Activated naive CD8-positive, alpha-beta T cell treated with anti-CD3 and anti-CD28 coated beads, Interleukin-2, amount 10 ng/mL, durations not matched to agents 7 days and 5 days (primary cell): ENCODE measurements at places on chromosomes 4 and X. TPM values are rescaled to one million over a fixed set of nuclear protein-coding genes. Genes with fewer than 3 reads are reported as not detected.
A peak's percentile ranks its signal among the peaks of the same experiment; 100 is the strongest.

KIT gene
- total RNA-seq: 1.1 TPM

BEND2 gene
- not detected for total RNA-seq

NAA10 gene
- 79.5 TPM for total RNA-seq

STATH gene
- not detected for total RNA-seq

AFAP1 gene
- total RNA-seq: 9.9 TPM

FSTL5 gene
- total RNA-seq: not detected

CPLX1 gene
- total RNA-seq: 5.0 TPM

TLR8 gene
- total RNA-seq: 0.17 TPM

SLC2A9 gene
- 0.77 TPM for total RNA-seq

TMSB15B gene
- 10.4 TPM for total RNA-seq

DNA sequence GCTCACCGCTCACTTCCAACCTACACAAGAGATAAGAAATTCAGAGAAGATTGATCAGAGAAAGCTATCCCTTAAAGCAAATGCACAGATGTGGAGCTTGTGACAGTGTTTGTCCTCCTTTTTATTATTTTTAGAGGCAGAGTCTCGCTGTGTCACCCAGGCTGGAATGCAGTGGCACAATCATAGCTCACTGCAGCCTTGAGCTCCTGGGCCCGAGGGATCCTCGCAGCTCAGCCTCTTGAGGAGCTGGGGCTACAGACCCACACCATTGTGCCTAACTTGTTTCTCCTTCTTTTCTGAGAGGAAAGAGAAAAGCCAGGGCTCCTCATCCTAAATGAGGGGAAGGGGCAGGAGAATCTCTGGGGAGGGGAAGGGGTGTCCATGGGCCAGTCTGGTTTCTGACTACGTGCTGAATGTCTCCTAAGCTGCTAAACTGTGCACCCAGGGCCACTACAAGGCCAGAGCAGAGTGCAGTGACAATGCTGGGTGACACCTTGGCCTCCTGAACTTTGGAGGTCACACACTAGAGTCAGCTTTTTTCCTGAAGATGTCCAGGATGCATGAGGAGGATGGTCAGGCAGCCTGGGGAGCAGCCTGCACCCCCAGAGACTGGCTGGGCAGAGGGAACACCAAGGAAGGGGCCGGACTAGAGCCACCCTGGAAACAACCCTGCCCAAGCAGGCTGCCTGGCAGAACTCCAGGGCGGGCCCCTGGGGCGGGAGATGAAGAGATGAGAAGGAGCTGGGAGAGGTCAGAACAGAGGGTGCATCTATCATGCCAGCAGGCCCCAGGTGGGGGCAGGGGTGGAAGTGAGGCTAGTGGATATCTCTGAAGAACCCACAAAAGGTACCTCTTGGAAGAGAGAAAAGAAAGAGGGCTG, 55.5 kb upstream of the PROM1 start:
- no peaks in the 10 kb centered on the region for H3K4me1 ChIP-seq
- H3K36me3 ChIP-seq: peaks cover 3% of the 10 kb centered on the region
- peaks cover 5% of the 10 kb centered on the region for H3K27me3 ChIP-seq
- no peak overlapping the region for H3K4me3 ChIP-seq

- no peaks in the 10 kb centered on the region for H3K36me3 ChIP-seq
- H3K4me1 ChIP-seq: peaks cover 1% of the 10 kb centered on the region
- no peak overlapping the region for H3K27ac ChIP-seq
- H3K4me3 ChIP-seq: no peak overlapping the region
- no peaks in the 10 kb centered on the region for H3K27me3 ChIP-seq
These were observed 36.8 kb upstream of the ARSD start for GRCh38 chrX:2965965-2966364.

DNA sequence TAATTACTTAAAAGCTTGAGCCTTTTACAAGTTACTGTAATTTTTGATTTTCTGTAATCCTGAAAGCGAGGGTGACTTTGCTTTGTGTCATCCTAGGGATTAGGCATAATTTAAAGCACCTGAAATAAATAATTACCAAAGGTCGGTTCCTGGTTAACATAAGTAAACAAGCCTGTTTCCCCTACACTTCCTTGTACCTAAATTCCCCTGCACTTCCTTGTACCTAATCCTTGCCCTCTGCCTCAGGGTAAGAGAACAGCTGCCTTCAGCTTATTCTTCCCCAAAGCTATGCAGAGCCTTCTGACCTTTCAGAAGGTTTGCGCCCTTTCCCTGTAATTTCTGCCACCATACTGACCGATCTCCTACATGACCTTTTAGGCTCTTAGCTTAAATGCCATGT, 166.1 kb upstream of the PDE5A start:
- H3K27ac ChIP-seq: no peak overlapping the region
- H3K4me3 ChIP-seq: no peak overlapping the region
- DNase-seq: no peak
- no peaks in the 10 kb centered on the region for H3K4me1 ChIP-seq
- H3K27me3 ChIP-seq: no peaks in the 10 kb centered on the region

DNA sequence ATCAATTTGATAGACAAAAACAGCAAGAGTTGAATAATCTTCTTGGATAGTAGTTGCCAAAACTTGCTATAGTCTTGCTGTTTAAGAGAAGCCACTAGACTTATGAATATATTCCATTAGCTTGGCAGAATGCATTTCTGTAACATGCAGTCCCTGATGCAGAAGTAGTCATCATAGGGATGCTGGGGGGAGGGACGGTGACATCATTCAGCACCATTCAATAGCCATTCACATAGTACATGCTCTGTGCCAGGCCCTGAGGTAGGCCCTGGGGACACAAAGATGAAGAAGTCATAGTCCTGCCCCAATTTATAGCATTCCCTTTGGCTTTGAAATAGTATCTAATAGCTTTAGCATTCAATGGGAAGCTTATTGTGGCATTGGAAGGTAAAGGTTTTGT, 185.5 kb upstream of the AFF2 start:
- peaks cover 16% of the 10 kb centered on the region for H3K4me1 ChIP-seq
- H3K27ac ChIP-seq: no peak overlapping the region
- H3K36me3 ChIP-seq: peaks cover 3% of the 10 kb centered on the region
- H3K4me3 ChIP-seq: no peak overlapping the region
- no peak for DNase-seq
- H3K27me3 ChIP-seq: no peaks in the 10 kb centered on the region

GRCh38 chrX:42948723-42949657, 171.0 kb upstream of the PPP1R2C start:
- H3K27ac ChIP-seq: peak overlapping the region; percentile 82
- DNase-seq: no peak
- peaks cover 26% of the 10 kb centered on the region for H3K4me1 ChIP-seq
- H3K4me3 ChIP-seq: peak overlapping the region; percentile 36

- no peaks in the 10 kb centered on the region for H3K27me3 ChIP-seq
- H3K27ac ChIP-seq: no peak overlapping the region
- H3K4me1 ChIP-seq: no peaks in the 10 kb centered on the region
- no peak overlapping the region for H3K4me3 ChIP-seq
- no peak for DNase-seq
These were observed 283.8 kb upstream of the ARSJ start for GRCh38 chr4:114263233-114263632.

DNA sequence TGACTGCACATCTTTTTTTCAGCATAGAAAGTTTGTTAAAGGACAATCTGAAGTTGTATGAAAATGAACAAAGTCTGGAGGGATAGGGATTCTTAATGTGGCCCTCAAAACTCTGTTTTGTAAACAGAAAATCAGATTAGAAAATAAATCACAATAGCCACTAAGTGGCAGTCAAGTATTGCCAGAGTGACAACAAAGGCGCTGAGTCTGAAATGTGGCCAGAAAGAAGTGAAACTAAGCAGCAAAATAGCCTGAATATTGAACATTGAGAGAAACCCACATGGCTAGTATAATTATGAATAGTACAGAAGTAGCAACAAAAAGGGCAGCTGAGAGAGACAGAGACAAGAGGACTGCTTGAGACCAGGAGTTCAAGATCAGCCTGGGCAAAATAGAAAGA, 81.1 kb upstream of the CT45A1 start:
- H3K27ac ChIP-seq: no peak overlapping the region
- no peaks in the 10 kb centered on the region for H3K36me3 ChIP-seq
- no peak for DNase-seq
- peaks cover 6% of the 10 kb centered on the region for H3K27me3 ChIP-seq

- H3K4me1 ChIP-seq: no peaks in the 10 kb centered on the region
- no peaks in the 10 kb centered on the region for H3K36me3 ChIP-seq
- H3K4me3 ChIP-seq: no peak overlapping the region
- H3K27me3 ChIP-seq: no peaks in the 10 kb centered on the region
These were observed 110.0 kb upstream of the PPARGC1A start for GRCh38 chr4:23999714-24000469.

- DNase-seq: no peak
- H3K4me3 ChIP-seq: no peak overlapping the region
- H3K4me1 ChIP-seq: peaks cover 9% of the 10 kb centered on the region
- no peaks in the 10 kb centered on the region for H3K36me3 ChIP-seq
- H3K27me3 ChIP-seq: no peaks in the 10 kb centered on the region
These were observed 240.4 kb upstream of the BMP3 start for GRCh38 chr4:80790152-80790551.

- H3K27ac ChIP-seq: no peak overlapping the region
- H3K4me3 ChIP-seq: no peak overlapping the region
- no peaks in the 10 kb centered on the region for H3K4me1 ChIP-seq
These were observed 146.2 kb upstream of the HHIP start for GRCh38 chr4:144499777-144500176.

DNA sequence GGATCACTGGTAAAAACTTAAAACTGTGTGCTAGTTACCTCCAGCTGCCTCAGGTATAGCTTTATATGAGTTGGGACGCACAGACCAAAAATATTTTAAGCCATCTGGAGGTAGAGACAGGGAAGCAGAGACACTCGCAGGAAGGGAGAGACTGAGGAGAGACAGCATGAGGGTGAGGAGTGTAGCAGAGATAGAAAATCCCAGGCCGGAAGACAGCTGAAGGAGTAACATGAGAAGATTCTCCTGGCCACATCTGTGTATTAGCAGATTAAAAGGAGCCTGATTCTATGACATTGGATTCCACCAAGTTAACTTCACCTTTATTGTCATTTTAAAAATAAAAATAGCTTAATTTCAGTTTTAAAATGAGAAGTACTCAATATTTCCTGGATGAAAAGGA, 84.3 kb downstream of the PDLIM5 start:
- no peaks in the 10 kb centered on the region for H3K4me1 ChIP-seq
- no peak overlapping the region for H3K4me3 ChIP-seq
- DNase-seq: no peak
- no peak overlapping the region for H3K27ac ChIP-seq
- peaks cover 2% of the 10 kb centered on the region for H3K36me3 ChIP-seq
- H3K27me3 ChIP-seq: no peaks in the 10 kb centered on the region

- no peaks in the 10 kb centered on the region for H3K36me3 ChIP-seq
- no peaks in the 10 kb centered on the region for H3K4me1 ChIP-seq
- no peak overlapping the region for H3K27ac ChIP-seq
- H3K4me3 ChIP-seq: no peak overlapping the region
These were observed 441.0 kb downstream of the RAPGEF2 start for GRCh38 chr4:159543831-159544230.

DNA sequence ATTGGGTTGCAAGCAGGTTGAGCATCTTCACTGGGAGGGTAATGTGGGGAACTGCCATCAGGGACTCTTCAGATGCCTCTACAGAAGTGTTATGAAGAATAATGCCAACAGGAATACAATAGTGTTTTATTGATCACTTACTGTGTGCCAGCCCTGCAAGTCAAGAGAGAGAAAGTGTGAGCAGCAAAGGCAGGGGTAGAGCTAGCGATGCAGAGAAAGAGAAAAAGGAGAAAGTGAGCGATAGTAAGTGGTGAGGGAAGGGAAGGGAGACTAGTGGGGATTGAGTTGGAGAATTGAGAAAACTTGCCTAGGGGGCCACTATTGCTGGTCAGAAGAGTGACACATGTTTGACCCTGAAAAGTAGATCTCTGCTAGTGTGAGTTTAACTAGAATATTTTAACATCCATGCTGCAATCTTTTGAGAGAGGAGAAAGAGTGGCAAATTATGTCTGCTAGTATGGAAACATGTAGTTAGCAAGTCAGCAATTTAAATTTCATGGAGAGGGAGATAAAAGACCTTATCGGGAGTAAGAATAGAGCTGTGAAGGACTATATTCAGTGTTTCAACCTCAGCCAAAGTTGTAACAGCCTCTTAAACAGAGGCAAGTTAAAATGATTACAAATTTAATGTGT, 12.2 kb downstream of the AFF1 start:
- H3K4me1 ChIP-seq: peaks cover 19% of the 10 kb centered on the region
- no peak for DNase-seq
- H3K27ac ChIP-seq: no peak overlapping the region

GRCh38 chrX:136880003-136880451, 498 bp downstream of the RBMX start:
- peak overlapping the region; percentile 98 for H3K27ac ChIP-seq
- H3K4me1 ChIP-seq: peaks cover 6% of the 10 kb centered on the region
- H3K27me3 ChIP-seq: no peaks in the 10 kb centered on the region

DNA sequence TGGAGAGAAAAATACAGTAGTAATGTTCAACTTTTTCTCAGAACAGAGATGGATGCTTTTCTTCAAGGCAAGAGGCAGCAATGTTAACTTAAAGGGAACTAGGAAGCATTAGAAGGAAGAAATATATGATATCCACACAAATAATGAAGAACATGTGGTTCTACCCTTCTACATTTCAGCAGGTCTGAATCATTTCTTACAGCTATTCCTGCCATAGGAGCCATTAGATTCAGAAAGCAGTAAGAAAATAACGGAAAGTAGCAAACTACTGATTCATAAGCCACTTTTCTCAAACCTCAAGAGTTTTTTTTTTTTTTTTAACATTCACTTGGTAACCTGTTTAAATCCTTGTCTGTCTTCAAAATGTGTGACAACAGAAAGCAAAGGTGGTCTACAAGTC, 1251.6 kb upstream of the AGA start:
- DNase-seq: no peak
- no peaks in the 10 kb centered on the region for H3K36me3 ChIP-seq
- no peak overlapping the region for H3K4me3 ChIP-seq
- no peaks in the 10 kb centered on the region for H3K4me1 ChIP-seq
- H3K27me3 ChIP-seq: no peaks in the 10 kb centered on the region
- no peak overlapping the region for H3K27ac ChIP-seq

GRCh38 chr4:100147198-100147597, 43.1 kb downstream of the DDIT4L start:
- no peak for DNase-seq
- H3K27me3 ChIP-seq: no peaks in the 10 kb centered on the region
- H3K4me1 ChIP-seq: peaks cover 2% of the 10 kb centered on the region
- no peaks in the 10 kb centered on the region for H3K36me3 ChIP-seq
- H3K27ac ChIP-seq: no peak overlapping the region

GRCh38 chrX:43953218-43953617, 20.0 kb downstream of the NDP start:
- H3K27ac ChIP-seq: no peak overlapping the region
- H3K4me3 ChIP-seq: no peak overlapping the region
- no peak for DNase-seq
- H3K4me1 ChIP-seq: peaks cover 5% of the 10 kb centered on the region

GRCh38 chrX:39477031-39477761, 620.6 kb downstream of the BCOR start:
- no peaks in the 10 kb centered on the region for H3K27me3 ChIP-seq
- H3K27ac ChIP-seq: no peak overlapping the region
- H3K36me3 ChIP-seq: no peaks in the 10 kb centered on the region
- no peaks in the 10 kb centered on the region for H3K4me1 ChIP-seq

DNA sequence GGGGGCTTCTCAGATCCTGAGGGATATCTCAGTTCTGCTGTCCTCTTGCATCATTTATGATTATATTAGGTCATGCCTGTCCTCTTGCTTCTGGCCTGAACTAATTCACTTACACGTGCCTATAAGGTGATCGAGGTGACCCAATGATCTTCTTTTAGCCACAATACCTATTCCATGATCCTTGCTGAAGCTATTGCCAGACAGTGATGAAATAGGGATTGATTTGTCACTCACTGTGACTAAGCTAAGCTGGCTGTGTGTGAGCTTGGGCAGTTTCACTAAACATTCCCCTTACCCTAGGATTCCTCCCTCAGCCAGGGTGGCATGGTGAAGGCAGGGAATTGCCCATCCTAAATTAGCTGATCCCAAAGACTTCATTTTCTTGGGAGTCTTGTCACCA, 19.0 kb downstream of the HADH start:
- H3K27ac ChIP-seq: no peak overlapping the region
- H3K4me1 ChIP-seq: peaks cover 13% of the 10 kb centered on the region
- no peaks in the 10 kb centered on the region for H3K27me3 ChIP-seq
- H3K36me3 ChIP-seq: peaks cover 47% of the 10 kb centered on the region
- H3K4me3 ChIP-seq: no peak overlapping the region
